Neural progenitor cell (in vitro differentiated cells): ENCODE measurements at places on chromosomes 1 and 21. TPM values are rescaled to one million over a fixed set of nuclear protein-coding genes. Genes with fewer than 3 reads are reported as not detected.

GRCh38 chr1:178581351-178582303 is 68.7 kb downstream of the TEX35 start:
- no peak overlapping the region for H3K4me3 ChIP-seq
- H3K36me3 ChIP-seq, result no peaks in the 10 kb centered on the region
- peak; percentile 91 for DNase-seq
- no peaks in the 10 kb centered on the region for H3K27me3 ChIP-seq
- peak overlapping the region; percentile 39 for H3K27ac ChIP-seq

GRCh38 chr1:242412921-242413320 is 111.6 kb downstream of the PLD5 start:
- H3K36me3 ChIP-seq, result no peaks in the 10 kb centered on the region
- DNase-seq, result no peak
- H3K4me3 ChIP-seq, result no peak overlapping the region
- H3K4me1 ChIP-seq, result no peaks in the 10 kb centered on the region
- no peak overlapping the region for H3K27ac ChIP-seq

- peaks cover 26% of the 10 kb centered on the region for H3K4me1 ChIP-seq
- H3K27me3 ChIP-seq, result no peaks in the 10 kb centered on the region
- no peaks in the 10 kb centered on the region for H3K36me3 ChIP-seq
- no peak overlapping the region for H3K27ac ChIP-seq
Observed at GRCh38 chr1:156766298-156767100, 836 bp upstream of the PRCC start.

DNA sequence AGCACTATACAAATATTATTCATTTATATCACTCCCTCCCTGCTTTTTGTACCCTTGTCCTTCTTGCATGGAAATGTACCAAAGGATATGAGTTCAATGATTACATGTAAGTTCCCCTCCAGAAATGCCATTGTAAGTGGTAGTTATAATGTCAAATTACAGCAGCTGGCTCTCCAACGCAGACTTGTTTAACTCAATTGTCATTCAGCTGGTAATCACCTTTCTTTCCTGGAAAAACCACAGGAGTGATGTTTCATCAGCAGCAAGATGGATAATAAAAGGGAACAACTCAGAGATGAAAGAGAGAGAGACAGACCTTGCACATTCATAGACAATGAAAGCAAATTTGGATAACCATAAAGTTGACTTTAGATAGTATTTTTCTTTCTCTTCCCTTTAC is 578.6 kb upstream of the PBX1 start:
- no peaks in the 10 kb centered on the region for H3K27me3 ChIP-seq
- no peak overlapping the region for H3K27ac ChIP-seq
- no peak overlapping the region for H3K4me3 ChIP-seq
- DNase-seq, result no peak

- H3K27me3 ChIP-seq, result no peaks in the 10 kb centered on the region
- H3K36me3 ChIP-seq, result no peaks in the 10 kb centered on the region
- DNase-seq, result no peak
- H3K4me1 ChIP-seq, result peaks cover 23% of the 10 kb centered on the region
- no peak overlapping the region for H3K4me3 ChIP-seq
Observed at GRCh38 chr1:226606311-226607267, 58.0 kb downstream of the STUM start.

Gene DPH2
- total RNA-seq, result 9.5 and 20.0 TPM in 2 replicates

Gene PIGM
- 4.5 and 7.1 TPM in 2 replicates for total RNA-seq

Gene OR2L5
- total RNA-seq, result not detected in 2 replicates

Gene FCER1A
- total RNA-seq, result not detected in 2 replicates

Gene GJA4
- not detected in 2 replicates for total RNA-seq

Gene NHLH1
- 0.07 and 0.22 TPM in 2 replicates for total RNA-seq

Gene SPRR2A
- not detected in 2 replicates for total RNA-seq

Gene LINGO4
- not detected in 2 replicates for total RNA-seq
